ENCODE measurements at places on chromosomes 12 and 14.

GRCh38 chr12:43277651-43278540 lies 274.1 kb downstream of the ADAMTS20 start:
- no peak for DNase-seq

GRCh38 chr14:102415671-102416070 lies 52.9 kb downstream of the TECPR2 start:
- peak; percentile 82 for DNase-seq

DNA sequence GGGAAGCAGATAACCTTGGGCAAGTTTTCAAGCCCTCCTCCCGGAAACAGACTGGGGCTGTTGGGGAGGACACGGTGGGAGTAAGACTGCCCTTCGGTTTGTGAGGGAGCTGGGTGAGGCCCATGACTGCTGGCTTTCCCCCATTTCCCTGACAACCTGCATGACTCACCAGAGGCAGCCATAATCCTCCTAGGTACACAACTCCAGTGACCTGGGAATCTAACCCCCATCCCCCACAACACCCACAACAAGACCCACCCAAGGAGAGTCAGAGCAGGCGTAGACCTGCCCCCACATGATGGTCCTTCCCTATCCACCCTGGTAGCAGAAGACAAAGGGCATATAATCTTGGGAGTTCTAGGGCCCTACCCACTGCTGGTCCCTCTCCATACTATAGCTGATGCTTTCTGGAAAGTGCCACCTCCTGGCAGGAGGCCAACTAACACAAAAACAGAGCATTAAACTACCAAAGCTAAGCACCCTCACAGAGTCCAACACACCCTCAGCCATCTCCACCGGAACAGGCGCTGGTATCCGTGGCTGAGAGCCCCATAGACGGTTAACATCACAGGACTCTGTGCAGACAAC lies 14.8 kb downstream of the DDX24 start:
- no peak for DNase-seq

GRCh38 chr14:85529803-85530574 lies at the start of gene FLRT2:
Gene FLRT2, plus strand, starts transcription at chr14:85530144. Its CDS starts 91,371 bp downstream, at chr14:85621515.
- no peak for DNase-seq

- DNase-seq: no peak
These were observed 347 bp downstream of the SYNDIG1L start for GRCh38 chr14:74425525-74426201.

- DNase-seq: no peak
These were observed 105.1 kb upstream of the DIO2 start for GRCh38 chr14:80316441-80316840.

DNA sequence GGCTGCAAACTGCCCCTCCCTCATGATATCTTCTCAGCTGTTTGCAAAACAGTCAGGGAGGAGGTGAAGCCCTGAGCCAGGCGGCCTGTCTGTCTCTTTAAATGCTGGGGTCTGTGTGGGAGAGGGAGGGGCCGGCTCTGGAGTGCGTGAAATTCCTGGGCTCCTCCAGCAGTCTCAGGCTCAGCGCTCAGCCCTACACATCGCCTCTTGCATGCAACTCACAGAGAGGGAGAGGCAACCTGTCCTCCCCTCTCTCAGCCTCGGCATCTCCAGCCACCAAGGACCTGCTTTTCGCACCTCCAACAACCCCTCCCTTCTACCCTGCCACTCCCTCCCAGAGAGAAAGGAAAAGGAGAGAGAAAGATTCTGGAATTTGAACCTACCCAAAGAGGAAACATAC lies at the start of gene NRXN3:
Gene NRXN3 (plus strand): TSS at position 171 of the 400 bp plus-strand sequence. CDS start 72,721 bp downstream, outside the sequence.
- no peak for DNase-seq

DNA sequence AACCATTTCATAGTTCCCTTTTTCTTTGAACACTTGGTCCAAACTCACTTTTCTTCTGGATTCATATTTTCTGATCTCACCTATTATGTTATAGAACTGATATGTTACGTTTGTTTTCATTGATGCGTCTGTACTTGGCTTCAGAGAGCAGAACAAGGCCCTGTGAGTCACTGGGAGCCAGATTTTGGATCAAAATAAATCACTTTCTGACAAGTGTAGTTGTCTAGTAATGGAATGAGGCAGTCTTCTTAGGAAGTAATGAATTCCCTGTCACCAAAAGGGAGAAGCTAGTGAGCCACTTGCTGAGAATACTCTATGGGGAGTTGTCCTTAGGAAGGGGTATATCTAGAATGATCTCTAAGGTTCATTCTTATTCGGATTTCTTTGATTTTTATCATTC lies 10.2 kb downstream of the BICD1 start:
- no peak for DNase-seq

DNA sequence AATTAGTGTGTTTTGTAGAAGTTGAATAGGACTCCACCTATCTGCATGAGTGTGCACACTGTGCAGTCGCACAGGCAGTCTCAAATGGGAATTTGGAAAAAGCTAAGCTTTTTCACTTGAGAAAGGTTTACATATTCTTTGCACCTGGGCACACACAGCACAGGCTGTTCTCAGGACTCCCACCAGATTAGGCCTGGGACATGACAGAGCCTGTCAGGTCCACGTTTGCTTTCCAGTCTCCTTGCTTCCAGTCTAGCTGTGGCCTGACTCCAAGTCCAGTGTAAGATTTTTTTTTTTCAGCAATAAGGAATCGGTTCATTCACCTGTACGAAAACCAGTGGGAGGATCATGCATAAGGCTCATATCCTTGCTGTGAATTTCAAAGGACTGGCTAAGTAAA lies 181.3 kb downstream of the ZFP36L1 start:
- DNase-seq: no peak

DNA sequence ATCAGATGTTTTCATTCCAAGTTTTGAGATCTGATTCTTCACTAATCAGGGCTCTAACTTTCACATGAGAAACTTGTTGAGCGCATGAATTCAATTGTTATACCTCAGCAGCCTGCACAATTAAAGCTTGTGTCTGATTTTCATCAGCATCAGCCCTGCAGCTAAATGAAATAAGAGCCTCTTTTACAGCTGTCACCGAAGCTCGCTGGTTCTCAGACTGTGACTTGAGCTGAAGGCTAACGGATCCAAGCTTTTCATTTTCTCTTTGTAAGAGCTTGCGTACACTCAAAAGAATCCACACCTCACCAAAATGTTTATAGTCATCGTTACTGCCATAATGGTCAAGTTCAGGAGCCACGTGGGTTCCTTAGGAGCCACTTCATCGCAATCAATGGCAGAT lies 65.5 kb upstream of the BEGAIN start:
- no peak for DNase-seq

GRCh38 chr12:78802593-78802992 lies 62.0 kb upstream of the SYT1 start:
- no peak for DNase-seq

GRCh38 chr12:93154753-93155480 lies 222.8 kb upstream of the NUDT4 start:
- no peak for DNase-seq

GRCh38 chr12:108770269-108770829 lies 39.0 kb upstream of the CORO1C start:
- DNase-seq: no peak

DNA sequence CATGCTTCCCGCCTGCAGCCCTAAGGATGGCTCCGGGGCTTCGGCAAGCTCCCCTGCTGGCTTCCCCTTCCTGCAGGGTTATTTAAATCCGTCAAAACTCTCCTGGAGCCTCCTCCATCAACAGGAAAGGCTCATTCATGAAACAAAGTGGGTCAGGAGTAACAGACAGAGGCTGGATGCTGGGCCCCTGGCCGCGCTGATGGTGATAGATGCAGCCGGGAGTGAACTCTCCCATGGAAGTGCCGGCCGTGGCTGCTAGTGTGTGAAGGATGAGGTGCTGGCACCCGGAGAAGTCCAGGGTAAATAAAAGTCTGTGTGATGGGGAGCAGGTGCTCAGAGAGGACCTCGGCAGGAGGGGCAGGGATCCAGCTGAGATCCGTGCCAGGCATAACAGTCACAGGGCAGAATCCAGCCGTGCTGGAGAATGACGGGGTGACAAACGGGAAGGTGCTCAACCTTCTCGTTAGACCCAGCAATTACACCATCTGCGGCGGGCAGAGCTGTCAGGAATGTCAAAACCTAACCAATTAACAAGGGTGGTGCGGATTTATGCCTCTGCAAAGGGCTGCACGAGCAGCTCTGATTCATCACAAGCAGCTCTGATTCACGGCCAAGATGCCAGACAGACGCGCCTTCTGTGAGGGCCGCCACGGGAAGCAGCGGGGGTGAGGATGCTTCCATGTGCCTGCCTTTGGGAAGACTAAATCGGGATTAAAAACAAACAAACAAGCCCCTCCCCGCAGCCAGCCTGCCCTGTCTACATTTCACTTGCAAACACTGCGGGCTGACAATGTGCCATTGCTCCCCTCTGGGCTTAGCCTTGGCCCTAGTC lies 55.6 kb downstream of the SYNE3 start:
- DNase-seq: peak; percentile 80

GRCh38 chr14:40847480-40847879 lies 759.2 kb upstream of the LRFN5 start:
- DNase-seq: no peak

GRCh38 chr12:82627799-82628198 lies 58.9 kb upstream of the TMTC2 start:
- DNase-seq: no peak

GRCh38 chr14:68822132-68822651 lies 29.3 kb upstream of the ZFP36L1 start:
- no peak for DNase-seq

GRCh38 chr12:29698756-29699155 lies 85.0 kb downstream of the TMTC1 start:
- DNase-seq: no peak

DNA sequence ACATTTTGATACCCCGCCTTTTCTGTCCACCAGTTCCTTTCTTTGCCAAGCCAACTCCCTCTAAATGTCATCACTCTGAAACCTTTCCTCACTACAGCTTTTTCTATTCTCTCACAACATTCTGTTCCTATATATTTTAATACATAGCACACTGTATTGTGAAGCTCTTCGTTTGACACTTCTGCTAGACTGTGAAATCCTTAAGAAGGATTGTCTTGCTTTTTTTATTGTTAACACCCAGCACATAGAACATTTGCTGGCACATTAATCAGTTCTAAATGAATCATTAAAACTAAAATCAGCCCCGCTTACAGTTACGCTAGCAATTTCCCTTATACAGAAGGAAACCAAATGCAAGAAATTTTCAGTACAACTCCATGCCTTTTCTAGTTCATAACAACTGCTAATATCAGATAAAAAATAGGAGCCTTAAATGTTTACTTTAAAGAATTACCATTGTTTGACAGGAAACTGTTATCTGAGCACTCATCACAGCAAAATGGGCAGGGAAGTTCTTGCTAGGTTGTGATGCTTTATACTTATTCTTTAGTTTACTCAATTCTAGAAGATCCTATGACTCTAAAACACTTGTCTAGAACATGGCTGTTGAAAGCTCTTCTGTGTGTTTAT lies 93.5 kb downstream of the PPP1R12A start:
- no peak for DNase-seq

GRCh38 chr14:37447883-37448391 lies 147.1 kb downstream of the FOXA1 start:
- DNase-seq: no peak

DNA sequence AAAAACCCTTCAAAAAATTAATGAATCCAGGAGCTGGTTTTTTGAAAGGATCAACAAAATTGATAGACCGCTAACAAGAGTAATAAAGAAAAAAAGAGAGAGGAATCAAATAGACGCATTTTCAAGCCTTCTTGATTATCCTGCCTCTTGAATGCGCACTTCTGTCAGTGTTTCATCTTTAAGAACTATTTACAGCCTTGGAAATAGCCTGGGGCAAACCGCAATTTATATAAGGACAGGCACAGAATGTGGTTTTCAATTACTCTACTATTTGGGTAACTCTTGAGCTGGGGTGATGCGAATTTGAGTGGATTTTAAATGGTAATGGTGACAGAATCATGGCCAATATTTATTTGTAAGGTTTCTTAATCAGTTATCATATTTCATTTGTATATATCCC lies 179.1 kb upstream of the OTX2 start:
- no peak for DNase-seq

GRCh38 chr12:8639936-8640335 lies 22.7 kb downstream of the MFAP5 start:
- DNase-seq: no peak

- no peak for DNase-seq
These were observed 8.8 kb upstream of the ACVRL1 start for GRCh38 chr12:51898506-51898905.

DNA sequence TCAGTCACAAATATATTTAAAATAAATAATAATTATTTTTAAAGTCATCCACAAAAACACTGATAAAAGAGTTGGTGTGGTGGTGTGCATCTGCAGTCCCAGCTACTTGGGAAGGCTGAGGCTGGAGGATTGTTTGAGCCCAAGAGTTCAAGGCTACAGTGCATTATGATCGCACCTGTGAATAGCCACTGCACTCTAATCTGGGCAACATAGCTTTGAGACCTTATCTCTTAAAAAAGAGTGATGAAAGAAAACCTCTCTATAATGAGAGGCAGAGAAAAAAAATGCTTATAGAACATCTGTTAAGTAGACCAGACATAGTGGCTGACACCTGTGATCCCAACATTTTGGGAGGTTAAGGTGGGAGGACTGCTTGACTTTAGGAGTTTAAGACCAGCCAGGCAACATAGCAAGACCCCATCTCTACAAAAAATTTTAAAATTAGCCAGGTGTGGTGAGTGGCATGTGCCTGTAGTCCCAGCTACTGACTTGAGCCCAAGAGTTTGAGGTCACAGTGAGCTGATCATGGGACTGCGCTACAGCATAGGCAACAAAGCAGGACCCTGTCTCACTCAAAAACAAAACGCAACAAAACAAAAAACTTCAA lies 50.5 kb downstream of the RALGAPA1 start:
- DNase-seq: no peak

GRCh38 chr12:52214421-52214802 lies 18.6 kb upstream of the KRT7 start:
- no peak for DNase-seq

DNA sequence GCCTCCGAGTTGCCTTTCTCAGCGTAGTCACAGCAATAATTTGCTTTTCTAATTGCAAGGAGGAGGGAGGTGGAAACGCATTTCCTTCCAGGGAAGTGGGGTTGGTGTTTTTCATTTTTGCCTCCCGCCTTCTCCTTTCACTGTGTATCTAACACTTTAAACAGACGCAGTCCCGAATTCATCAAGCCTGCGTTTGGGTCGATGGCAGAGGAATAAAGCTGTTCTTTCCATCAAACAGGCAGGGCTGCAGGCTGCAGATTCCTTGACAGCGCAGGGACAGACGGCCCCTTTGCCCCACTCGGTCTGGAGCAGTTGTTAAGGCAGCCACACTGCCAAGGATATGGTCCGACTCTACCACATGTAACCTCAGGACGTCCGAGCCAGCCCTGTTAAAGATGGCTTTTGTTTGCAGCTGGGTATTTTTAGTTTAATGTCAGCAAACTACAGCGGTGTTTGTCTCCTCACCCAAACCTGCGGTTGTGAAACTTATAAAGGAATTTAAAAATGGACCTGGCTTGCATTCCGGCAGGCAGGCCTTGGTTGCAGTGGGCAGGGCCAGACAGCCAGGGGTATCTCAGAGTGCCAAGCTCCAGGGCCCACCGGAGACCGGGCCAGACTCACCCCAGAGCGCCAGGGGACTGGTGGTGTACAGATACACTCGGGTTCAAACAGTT lies 2.1 kb downstream of the CHST11 start:
- no peak for DNase-seq

- DNase-seq: no peak
These were observed 92.5 kb downstream of the DUSP6 start for GRCh38 chr12:89259821-89260220.
